ENCODE measurements at places on chromosomes 1 and 21.

- DNase-seq = no peak
These were observed 276.3 kb upstream of the GJB5 start for GRCh38 chr1:34478515-34479076.

DNA sequence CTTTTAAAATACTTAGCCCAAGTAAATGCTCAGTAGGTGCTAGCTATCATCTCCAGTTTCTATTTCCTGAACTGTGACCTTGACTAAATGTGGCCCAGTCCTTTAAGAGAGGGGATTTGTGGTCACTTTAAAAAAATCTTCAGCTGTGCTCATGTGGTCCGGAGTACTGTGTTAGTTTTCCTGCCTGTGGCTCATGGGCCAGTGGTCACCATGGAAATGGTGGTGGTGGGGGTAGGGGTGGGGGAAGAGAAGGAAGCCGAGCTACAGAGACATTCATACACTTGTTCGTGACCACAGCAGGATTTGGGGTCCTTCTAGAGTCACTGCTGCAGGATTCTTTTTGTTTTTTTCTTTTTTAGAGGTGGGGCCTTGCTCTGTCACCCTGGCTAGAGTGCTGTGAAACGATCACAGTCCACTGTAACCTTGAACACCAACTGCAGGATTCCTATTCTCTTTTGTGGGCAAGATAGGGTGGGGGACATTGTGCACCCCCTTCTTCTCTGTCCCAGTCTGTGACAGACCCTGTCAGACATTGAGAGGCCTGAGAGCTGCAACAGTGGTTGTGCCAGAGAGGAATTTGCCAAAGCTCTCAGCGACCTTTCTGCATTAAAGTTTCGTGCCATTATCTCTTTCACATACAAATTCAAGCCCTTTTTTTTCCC is 25.8 kb downstream of the KIF26B start:
- DNase-seq = no peak

GRCh38 chr1:72435025-72435424 is 152.7 kb upstream of the NEGR1 start:
- no peak for DNase-seq

GRCh38 chr1:48750109-48750508 is 26.6 kb downstream of the BEND5 start:
- no peak for DNase-seq

DNA sequence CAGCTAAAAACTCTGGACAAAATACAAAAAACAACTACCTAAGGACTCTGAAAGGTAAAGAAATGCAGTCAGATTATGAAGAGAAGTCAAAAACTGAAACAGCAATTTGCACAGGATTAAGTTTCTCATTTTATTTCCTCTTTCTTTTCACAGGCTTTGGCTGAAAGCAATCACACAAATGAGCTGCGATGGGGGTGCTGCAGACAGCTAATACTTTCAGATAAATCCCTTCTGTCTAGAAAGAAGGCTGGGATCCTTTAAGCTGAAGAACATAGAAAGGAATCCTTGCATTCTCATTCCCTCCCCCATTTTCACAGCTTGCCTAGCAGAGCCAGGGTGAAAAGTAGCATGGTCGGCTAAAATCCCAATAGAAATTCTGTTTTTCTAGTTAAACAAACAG is 32.0 kb upstream of the PRDX6 start:
- no peak for DNase-seq

GRCh38 chr1:67540025-67540732 is 110.0 kb upstream of the SERBP1 start:
- no peak for DNase-seq

DNA sequence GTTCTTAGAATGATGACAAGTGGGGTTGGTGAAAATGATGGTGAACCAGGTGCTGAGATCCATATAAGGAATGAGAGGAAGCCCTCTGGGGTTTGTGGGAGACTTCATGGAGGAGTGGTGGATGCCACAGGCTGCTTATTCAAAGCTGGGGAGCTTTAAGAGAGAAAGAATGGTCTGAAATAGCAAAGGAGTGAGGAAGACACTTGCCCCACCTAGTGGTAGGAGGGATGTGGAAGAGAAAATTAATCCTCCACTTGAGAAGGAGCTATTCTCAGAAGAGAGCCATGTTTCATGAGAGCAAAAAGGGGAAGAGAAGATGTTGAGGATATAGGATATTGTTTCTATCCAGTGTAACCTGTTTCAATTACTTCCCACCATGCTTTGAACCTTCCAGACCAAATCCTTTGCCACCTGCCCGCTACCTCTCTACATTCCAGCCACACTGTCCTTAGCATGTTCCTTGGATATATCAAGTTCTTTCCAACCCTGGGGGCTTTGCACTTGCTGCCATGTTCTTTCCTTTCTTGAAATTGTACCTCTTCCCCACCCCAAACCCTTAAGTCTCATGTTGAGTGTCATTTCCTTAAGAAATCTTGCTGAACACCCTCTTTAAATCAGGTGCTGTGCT is 19.6 kb upstream of the ZNF648 start:
- DNase-seq = peak; percentile 36

- no peak for DNase-seq
These were observed 52.8 kb downstream of the ARID4B start for GRCh38 chr1:235275223-235275622.

- DNase-seq = no peak
These were observed 20.4 kb downstream of the DEGS1 start for GRCh38 chr1:224203243-224204016.

DNA sequence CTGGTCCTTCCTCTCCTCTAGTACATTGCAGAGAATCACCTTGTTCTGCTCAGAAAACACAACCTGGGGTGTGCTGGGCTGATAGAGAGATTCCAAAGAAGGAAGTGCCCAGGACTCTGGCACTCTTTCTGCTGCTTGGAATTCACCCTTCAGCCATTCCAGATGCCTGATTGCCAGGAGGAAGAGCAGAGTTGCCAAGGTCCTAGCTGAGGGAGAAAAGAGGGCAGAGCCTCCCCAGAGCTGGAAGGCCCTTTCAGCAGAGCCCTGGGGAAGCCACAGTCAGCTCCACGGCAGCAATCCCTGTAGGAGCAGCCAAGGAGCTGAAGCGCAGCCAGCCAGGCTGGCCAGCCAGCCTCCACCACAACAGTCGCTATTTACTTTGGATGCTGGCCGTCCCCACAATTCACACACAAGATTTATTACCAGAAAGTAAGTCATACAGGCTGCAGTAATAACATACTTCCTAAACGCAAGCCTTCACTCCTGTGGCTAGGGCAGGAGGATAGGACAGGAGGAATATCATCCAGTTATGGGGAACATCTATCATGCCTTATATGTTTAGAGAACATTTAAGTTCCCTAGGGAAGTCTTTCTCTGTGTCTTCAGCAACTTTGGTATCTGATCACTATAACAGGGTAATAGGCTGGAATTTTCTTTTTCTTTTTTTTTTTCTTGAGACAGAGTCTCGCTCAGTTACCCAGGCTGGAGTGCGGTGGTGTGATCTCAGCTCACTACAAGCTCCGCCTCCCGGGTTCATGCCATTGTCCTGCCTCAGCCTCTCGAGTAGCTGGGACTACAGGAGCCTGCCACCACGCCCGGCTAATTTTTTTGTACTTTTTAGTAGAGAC is 36.6 kb upstream of the SLC44A3 start:
- DNase-seq = no peak

DNA sequence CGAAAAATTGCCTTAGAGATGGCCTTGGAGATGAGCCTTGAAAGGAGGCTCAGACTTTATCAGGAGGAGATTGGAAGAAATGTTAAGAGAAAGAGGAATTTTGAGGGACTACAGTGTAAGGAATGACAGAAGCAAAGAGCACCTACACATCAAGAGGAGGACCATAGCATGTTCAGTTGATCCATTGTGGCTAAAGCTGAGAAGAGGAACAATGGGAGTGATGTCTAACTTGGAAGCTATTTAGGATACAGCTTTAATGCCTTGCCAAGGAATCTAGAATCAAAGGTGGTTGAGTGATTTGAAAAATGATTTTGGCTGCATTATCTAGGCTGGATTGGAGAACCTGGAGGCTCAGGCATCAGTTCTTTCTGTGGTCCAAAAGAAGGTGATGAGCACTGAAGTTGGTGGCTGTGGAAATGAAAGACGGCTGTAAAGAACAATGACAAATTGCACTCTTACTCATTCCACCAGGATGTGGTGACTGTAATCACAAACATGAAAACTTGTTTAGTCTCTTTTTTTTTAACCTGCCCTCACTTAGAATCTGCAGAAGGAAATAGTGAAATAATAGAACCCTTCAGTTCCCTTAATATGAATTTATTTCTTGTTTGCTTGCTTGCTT is 11.3 kb downstream of the FAM20B start:
- no peak for DNase-seq

DNA sequence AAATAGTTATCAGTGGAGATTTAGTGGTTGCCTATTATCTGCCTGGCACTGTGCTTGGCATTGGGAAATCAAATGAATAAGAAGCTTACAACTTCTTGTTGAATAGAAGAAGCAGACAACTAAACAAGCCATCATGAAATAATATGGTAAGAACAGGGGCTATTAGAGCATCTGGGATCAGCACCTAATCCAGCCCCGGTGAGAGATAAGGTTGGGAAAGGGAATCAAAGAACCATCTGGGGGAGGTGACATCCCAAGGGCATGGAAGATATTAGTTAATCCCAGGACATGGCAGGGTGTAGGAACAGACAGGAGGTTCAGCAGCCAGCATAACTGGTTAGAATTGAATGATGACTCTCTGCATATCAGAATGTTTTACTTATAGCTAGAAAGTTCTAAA is 36.3 kb upstream of the SUCO start:
- DNase-seq = no peak

- no peak for DNase-seq
These were observed 25.8 kb downstream of the TFAP2E start for GRCh38 chr1:35598895-35599294.

DNA sequence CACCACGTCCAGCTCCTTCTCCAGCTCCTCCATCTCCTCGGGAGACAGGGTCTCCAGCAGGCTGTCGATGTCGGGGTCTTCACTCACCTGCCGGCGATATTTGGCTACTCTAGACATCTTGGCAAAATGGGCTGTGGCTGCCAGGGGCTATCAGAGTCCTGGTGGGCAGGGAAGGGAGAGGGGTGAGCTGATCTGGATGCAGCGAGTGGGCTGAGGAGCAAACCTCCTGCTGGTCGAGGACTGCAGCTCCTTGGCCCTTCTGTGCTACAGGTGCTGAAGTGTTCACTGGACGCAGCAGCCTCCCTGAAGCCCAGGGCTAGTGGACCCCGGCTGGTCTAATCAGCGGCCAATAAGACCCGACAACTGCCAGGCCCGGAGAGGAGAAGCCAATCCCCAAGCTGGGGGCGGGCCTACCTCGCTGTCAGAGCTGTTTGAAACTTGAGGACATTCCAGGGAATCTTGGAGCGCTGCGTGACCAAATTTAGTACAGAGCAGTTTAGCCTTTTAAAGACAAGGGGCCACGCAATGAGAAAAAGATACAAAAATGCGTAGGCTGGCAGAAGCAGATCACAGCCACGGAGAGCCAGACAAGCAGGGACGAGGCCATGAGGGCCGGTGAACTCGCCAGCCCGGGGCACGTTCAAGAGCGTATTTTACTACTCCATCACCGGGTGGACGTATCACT is at the start of gene LMOD1:
TSS of gene LMOD1 (minus strand) at position 325 of the 685 bp plus-strand sequence. CDS start at position 117, 208 bp downstream.
- DNase-seq = peak; percentile 26

- no peak for DNase-seq
These were observed 29.2 kb downstream of the C1orf185 start for GRCh38 chr1:51131185-51131584.

- no peak for DNase-seq
These were observed 22.8 kb upstream of the STRIP1 start for GRCh38 chr1:110011527-110012041.

GRCh38 chr1:205274041-205274691 is 46.4 kb downstream of the TMCC2 start:
- DNase-seq = no peak

GRCh38 chr1:79469139-79469538 is 462.6 kb upstream of the ADGRL4 start:
- DNase-seq = no peak

- DNase-seq = peak; percentile 4
These were observed 233.4 kb downstream of the DSCAM start for GRCh38 chr21:40613546-40614030.

DNA sequence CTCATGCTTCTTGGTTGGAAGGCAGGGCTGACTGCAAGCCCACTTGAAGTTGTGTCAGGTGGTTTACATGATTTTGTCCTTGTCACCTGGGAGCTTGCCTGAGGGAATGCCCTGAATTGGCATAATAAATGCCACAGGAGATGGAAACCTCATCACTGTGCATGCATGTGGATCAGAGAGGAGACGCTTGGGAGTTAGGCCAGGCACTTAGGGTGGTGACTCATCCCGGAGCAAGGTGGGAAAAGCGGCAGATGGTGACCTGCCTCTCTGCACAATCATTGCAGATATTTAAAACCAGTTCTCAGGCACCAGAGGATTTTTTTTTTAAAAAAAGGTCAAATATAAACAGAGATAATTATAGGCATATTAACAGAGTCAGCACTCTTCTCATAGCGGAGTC is 202.2 kb upstream of the KIAA0040 start:
- DNase-seq = peak; percentile 50

- no peak for DNase-seq
These were observed 11.2 kb downstream of the CREG1 start for GRCh38 chr1:167542109-167543032.

GRCh38 chr1:7060745-7061144 is 275.5 kb downstream of the CAMTA1 start:
- no peak for DNase-seq

DNA sequence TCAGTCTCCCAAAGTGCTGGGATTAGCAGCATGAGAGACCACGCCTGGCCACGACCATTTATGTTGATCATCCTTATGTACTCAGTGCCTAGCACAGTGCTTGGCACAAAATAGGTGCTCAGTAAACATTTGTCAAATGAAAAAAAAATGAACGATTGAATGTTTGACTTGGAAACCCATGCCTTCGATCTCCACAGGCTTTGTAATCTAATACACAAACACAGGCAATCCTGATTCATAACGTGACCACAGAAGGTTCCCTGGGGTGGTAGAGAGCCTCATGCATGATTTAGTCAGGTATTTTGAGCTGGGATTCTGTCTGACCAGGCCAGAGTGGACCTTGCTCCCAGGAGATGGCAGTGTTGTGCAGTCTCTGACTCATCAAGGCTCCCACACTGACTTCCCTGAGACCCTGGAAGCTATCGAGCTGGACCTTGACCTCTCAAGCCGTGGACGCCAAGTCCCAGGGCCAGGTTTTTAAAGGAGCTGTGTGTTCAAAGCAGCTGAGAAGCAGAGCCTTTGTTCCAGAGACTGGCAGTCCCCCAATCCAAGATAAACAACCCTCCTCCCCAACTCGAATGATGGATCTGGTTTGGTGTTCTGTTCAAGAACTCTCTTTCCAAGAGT is 81.1 kb downstream of the PGM1 start:
- DNase-seq = peak; percentile 21

DNA sequence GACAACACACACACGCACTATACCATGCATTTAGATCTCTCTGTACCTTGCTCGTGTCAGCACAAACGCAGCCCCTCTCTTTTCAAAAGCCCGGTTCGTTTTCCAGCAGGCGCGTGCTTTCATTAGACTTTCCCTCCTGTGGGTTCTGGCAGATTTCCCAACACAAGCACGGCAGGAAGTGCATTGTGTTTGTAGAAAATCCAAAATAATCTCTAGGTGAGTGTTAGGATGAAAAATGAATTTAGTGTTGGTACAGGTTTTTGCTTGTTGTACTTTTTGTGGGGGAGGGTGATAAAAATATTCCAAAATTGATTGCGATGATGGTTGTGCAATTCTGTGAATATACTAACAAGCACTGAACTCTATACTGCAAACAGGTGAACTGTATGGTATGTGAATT is 54.1 kb upstream of the POFUT2 start:
- peak; percentile 48 for DNase-seq

GRCh38 chr1:245917403-245917802 is 589.7 kb downstream of the SMYD3 start:
- DNase-seq = no peak

GRCh38 chr1:154327466-154328317 is 2.4 kb downstream of the ATP8B2 start:
- DNase-seq = no peak
